ENCODE measurements at places on chromosomes 13 and 19.

DNA sequence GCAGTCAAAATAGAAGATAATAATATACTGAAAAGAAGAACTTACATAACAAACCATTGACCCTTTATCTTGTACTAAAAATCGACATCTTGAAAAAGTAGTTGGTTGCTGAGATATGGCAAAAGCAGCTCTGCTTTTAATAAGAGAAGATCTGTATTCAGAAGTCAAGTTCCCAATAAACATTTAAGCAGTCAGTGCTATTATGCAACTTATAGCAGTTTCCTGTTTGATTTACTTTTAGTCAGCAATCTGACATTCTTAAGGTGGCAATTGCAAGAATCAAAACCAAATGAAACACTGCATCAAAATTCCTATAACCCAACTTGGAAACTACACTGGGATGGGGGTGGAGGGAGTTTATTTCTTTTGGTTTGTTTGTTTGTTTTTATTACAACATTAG, 165.5 kb downstream of the TBC1D4 start:
- no peak for DNase-seq

- no peak for DNase-seq
Measured at GRCh38 chr13:104553186-104553585, 1487.0 kb upstream of the SLC10A2 start.

DNA sequence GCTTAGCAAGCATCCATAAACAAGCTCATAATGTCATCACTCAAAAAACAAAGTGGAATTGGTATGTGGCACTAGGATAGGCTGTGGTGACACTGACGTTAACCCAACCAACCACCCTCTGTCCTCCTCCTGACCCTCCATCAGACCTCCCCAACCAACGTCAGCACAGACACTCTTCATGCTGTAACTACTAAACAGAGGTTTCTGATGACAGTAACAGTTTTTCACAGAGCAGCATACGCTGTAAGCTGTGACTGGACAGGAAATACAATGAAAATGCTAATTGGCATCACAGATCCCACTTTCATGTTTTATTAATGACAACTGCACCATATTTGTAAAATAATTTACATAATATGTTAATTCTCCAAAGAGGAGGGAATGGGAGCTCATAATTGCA, 238.0 kb downstream of the IRS2 start:
- DNase-seq: no peak

- DNase-seq: no peak
Measured at GRCh38 chr13:39900106-39900750, 244.8 kb downstream of the COG6 start.

- DNase-seq: no peak
Measured at GRCh38 chr19:18426416-18426767, 7.2 kb downstream of the SSBP4 start.

All from DMS79 (cell line).